ENCODE measurements at places on chromosomes 7 and 10.

DNA sequence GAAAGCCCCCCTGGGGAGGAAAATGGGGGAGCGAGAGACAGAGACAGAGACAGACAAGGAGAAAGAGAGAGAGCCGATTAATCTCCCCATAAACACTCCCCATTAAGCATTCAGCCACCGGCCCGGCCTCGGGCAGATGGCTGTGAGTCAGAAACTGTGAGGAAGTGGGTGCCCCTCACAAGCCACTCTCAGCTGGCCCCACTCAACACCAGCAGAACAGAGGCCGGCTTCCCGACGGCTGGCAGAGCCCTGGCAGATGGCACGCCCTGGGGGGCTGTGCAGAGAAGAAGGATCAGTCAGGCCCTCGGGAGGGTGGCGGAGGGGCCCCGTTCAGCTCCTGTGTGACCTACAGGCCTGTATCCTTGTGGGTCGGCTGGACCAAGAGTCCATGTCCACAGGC is 41.2 kb downstream of the CAMK2B start:
- peak; percentile 16 for DNase-seq

DNA sequence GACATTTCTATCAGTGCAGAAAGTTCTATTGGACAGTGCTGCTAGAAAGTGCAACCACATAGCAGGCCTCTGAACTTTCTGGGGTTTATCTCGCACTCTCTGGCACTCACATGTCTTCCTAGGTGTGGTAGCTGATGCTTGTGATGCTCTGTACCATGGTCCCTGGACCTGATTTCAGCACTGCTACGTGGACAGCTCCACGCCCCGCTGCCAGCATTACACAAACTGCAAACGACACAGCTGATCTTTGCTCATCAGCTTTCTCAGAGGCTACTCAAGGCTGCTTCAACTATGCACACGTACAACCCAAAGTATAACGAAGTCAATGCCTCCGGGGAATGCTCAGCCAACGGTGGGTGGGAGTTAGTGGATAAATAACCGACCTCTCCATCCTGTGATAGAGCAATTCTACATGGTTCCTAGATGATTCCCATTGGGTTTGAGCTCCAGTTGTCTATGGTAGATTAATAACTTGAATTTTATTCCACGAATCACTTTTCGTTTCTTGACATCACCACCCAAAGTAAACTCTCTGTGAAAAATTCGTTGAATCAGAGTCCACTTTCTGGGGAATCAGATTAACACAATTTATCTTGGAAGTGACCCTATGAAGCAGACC is 302.5 kb downstream of the ACTR3B start:
- DNase-seq, result no peak

- DNase-seq, result no peak
These were observed 76.5 kb downstream of the BMPER start for GRCh38 chr7:33981671-33982424.

DNA sequence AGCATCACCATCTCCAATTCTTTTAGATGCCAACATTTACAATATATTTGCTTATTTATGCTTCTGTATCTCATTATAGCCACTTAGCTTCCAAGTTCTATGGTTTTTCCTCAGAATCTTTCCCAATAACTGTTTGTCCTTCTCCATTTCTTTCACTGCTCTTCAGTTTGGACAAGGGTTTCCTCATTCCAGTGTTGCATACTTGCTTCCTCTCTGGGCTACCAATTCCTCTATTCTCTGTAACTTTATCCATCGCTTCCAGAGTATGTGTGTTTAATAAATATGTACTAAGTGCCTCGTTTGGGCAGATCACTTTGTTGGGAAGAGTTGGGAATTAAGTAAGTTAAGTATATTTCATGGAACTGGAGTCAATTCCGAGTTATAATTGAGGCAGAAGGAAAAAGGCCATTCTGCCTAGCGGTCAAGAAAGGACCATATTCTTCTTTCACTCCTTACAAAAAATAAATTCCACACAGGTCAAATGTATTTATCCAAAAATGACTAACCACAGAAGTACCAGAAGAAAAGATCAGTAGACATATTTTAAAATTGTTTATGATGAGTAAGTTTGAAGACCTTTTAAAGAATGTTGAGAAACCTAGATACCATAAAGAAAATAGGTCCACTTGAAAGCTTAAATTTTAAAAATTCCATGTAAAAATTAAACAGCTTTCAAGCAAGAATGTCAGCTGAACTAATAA is 10.8 kb downstream of the STAMBPL1 start:
- no peak for DNase-seq

DNA sequence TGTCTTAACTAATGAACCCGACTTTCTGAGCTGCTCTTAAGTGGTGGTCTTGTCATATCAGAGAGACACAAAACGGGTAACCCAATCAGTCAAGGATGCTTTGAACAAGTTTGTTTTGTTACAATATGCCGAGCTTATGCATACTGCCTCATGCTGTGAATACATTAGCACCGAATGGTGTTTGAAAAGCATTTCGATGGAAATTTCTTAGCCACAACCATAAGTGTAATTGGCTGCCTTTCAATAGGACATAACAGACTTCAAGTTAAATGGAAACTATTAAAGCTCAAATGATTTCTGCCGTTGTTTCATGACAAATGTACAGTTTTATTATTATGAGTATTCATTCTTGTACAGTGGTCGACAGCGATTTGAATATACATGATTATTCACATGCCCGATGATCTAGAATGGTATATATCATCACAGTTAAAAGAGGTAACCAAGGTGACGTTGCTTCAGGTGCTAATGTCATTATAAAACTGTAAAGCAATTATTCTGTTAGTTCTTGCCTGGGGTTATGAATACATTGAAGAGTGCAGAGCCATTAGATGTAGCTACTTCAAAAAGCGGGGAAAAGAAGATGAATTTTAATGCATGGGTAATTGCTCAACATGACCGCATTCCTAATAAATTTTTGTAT is 118.8 kb downstream of the EBF3 start:
- no peak for DNase-seq

- no peak for DNase-seq
These were observed 1231.1 kb upstream of the CELF2 start for GRCh38 chr10:9786576-9786975.

DNA sequence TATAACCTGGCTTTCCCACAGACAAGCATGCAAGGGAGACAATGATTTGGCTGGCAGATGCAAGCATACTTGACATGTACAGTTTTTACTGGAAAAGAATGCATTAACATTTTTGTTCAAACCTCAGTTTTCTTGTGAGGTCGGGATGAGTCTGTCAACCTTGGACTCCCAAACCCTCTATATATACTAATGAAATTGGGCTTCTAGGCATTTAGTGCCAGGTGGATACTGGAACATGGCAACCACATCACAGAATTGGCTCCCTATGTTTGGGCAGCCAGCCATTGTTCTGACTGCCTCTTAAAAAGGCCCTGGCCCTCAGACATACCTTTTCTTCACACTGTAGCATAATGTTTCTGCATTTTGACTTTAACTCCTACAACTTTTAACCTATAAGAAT is 39.1 kb downstream of the CDK6 start:
- DNase-seq, result no peak

DNA sequence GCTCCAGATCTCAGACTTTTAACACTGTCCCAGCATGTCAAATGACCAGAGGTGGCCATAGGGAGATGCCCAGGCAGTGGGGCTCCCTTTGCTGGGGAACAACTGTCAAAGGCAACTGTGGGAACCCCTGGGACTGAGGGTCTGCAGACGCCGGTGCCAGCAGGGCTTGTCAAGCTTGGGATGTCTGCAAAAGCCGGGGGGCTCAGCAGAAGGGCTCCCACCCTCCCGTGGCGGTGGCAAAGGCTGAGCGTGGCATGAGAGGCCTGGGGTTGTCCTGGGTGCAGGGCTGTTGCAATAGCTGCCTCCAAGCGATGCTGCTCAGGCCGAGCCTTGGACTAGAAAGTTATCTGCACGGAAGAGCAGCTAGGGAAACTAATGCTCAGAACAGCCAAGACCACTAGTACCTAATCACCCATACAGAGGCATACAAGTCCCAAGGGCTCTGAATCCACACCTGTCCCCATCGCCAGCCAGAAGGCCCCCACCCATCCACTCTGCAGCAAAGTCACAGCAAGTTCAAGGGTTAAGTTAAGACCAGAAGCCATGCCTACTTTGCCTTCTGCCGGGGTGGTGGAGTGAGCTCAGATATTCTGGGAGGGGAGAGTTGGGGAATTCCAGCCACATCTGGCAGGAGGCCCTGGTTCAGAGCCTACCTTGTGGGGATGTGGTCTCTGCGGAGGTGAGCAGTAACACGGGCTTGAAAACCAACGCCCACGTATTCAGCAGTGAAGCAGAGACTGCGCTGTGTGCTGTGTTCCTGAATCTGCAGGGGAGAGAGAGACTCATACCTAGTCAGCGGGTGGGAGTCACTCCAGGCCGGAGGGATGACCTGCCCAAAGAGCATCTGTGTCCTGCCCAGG is 4.6 kb downstream of the SH2B2 start:
- no peak for DNase-seq

- peak; percentile 89 for DNase-seq
These were observed 246.8 kb downstream of the SKIDA1 start for GRCh38 chr10:21278491-21279216.

GRCh38 chr10:33204031-33204430 is 130.4 kb downstream of the NRP1 start:
- DNase-seq, result no peak

DNA sequence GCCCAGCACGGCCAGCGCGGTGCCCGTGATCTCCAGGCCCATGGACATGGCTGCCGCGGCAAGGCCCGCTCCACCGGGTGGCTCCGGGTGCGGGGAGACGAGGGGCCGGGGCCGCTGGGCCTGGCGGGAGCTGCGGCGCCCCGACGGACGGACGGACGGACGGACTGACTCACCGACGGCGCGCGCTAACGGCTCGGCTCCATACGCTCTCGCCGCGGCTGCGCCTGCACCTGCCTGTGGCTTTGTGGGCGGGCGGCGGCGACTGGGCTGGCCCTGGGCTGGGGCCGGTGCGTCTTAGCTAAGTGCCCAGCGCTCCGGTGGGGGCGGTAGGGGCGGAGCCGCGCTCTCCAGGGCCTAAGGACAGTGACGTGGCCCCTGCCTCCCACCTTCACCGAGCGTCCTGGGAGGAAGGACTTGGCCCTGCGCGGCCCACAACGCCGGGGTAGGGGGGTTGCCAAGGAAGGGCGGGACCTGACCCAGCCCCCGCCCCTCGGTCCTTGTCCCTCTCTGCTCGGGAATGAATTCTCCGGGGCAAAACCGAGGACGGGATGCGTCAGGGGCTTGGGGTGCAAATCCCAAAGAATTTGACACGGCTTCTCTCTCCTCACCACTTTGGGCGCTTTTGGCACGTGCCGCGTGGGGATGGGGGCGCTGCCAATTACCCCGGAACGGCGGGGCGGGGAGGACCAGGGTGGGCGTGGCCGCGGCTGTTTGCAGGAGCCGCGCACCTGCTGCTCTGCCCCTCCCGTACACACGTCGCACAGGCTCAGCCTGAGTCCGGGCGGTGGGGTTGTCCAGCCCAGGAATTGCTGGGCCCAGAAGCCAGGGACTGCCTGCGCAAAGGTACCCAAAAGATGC is at the start of gene CLDN3:
Gene CLDN3 (minus strand): TSS at position 269 of the 858 bp plus-strand sequence. CDS start 221 bp downstream, at position 48.
- DNase-seq, result peak; percentile 48

DNA sequence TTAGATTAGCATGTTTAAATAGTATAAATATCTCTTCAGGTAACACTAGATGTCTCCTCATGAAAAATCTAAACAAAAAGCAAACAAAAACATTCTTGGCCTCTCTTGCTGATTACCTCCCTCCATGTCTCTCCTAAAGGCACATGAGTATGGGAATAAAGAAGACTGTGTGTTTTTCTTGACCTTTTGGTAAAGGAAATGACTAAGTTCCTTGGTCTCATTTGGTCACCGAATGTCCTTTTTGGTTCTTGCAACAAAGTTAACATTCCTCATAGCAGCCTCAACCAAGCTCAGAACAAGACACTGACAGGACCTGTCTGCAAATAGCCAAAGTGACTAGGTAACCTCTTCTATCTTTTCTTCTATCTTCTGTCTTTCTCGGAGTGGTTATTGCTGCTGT is 35.5 kb downstream of the POM121L12 start:
- DNase-seq, result no peak

DNA sequence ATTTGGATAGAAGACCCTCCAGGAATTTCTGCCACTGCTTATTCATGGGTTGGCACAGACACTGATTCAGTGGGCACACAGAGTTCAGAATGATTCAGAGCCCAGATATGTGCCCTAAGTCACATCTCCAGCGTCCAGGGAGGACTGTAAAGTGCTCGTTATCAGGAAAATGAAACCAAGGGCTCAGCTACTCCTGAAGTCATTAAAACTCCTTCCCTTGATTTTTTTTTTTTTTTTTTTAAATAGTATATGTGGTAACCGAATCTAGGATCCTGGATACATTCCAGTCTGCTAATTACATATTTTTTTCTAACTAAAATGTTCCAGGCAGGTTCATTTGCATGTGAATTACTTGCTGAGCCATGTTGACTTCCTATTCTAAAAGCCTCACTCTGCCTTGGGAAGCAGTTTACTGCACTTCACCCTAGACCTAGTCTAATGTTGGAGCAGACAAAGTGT is 34.7 kb downstream of the MET start:
- no peak for DNase-seq

DNA sequence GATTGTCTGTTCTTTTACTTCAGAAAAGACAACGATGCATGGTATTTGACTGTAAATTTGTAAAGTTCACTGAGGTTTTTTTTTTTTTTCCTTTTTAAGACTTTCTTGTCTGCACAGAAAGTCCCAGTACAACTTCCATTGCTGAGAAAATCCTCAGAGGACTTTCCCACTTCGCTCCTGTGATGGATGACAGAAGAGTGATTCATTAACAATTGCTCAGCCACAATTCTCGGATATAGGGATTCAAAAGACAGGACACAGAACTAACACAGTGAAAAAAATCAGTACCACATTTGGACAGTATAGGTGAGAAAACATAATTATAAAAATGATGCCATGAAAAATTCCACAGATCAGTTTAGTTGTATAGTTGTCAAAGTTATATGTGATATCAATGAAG is 48.0 kb downstream of the SEC23IP start:
- no peak for DNase-seq

DNA sequence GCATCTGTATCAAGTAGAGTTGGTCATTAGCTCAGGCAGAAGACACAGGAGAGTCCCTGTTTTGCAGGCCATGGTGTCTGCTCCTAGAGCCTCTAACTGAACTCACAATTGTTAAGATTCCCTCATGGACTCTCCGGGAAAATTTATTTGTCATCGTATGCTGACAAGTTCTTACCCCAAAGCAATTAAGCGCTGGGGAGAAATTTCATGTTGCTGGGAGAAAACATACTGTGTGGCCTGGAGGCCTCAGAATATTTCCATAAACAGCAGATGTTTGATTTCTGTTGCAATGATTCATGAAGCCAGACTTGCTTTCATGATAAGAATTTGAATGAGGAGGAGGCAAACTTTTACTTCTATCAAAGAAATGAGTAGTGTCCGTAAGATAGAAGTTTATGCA is 583.2 kb downstream of the GATA3 start:
- no peak for DNase-seq

DNA sequence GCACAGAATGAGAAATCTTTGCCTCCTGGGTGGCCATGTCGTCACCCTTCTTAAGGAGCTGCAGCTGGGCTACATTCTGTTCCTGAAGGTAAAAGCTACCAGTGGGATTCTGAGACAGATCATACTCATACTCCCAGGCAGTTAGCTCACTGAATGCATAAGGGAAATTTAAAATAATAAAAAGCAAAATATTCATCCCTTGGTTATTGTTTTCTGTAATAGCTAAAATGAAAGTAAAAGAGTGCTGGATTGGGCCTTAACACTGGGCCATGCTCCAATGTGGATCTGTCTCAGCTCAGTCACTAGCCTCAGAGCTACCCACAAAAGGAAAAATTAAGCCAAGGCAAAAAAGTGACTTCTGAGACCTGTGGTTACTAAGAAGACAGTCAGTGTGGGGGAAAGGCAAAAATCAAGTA is 8.9 kb upstream of the DYNC2I1 start:
- no peak for DNase-seq

- DNase-seq, result no peak
These were observed 428.5 kb downstream of the RPS24 start for GRCh38 chr10:78462176-78462575.

Data from psoas muscle (tissue), 8 donors.